ENCODE measurements at places on chromosomes 12 and 14.

DNA sequence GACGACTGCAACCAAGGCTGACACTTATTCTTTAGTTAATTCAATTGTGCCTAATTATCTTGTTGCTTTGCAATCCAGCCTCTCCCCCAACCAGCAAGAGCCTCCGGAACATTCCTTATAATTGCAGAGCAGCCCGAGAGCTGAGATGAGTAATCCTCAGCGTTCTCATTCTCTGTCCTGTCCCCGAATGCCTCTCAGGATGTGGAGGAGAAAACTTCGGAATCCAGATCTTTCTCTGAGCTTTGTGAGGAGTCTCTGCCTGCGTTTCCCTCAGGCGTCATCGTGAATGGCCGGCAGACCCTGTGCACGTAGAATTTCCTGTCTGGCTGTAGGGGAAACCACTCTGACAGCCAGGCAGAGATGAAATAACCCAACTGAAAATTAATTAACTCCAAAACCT lies 160.5 kb upstream of the DIO3 start:
- no peak for DNase-seq

DNA sequence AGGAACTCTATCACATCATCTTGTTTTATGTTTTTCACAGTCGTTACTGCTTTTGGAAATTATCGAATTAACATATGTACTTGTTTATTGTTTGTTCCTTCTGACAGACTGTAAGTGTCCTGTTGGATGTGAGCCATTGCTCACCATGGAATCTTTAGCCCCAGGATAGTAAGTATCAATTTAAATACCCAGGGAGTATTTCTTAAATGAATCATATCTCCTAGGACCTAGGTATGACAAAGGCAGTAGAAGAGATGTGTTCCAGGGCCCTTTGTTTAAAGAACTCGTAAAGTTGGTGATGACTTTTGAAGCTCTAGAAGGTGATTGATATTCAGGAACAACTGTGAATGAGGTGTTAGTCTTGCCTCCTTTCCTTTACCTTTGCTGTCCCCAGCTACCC lies 30.3 kb upstream of the STRAP start:
- DNase-seq: no peak

GRCh38 chr12:127162902-127163301 lies 1104.1 kb upstream of the TMEM132C start:
- no peak for DNase-seq

GRCh38 chr12:5524769-5525436 lies 93.0 kb downstream of the NTF3 start:
- no peak for DNase-seq

DNA sequence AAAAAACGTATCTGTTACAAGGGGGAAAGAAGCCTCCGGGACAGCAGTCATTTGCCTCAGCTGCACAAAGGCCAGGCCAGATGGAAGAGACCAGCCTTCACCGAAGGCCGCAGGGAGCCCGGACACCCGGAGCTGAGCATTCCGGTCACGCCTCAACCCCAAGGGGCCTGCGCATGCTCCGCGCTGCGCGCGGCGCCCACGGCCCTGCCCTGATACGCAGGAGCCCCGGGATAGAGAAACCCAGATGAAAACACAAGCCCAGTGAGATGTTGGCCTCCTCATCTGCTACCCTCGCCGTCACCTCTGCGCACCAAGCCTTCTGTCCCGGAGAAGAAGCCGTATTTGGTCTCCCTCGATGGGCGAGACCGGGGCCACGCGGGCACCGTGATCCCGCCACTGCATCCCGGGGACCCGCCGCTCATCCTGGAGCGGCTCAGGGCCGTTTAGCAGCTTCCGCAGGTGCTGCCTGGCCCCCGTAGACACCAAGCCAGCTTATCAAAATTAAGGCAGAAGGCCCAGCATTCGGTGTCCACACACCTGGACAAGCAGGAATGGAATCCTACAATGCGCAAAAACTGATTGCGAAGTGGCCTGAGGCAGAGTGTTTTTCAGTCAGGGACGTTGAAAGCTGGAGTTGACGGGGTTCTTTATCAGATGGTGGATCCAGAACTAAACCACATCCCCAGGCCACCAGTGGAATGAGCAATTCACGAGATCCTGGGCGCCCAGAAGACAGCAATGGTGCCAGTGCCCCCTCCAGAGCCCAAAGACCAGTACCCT lies 2.6 kb downstream of the OR8S1 start:
- DNase-seq: no peak

- DNase-seq: no peak
Observed at GRCh38 chr14:40682131-40682913, 924.4 kb upstream of the LRFN5 start.

- no peak for DNase-seq
Observed at GRCh38 chr12:15863984-15864383, 18.2 kb upstream of the STRAP start.

DNA sequence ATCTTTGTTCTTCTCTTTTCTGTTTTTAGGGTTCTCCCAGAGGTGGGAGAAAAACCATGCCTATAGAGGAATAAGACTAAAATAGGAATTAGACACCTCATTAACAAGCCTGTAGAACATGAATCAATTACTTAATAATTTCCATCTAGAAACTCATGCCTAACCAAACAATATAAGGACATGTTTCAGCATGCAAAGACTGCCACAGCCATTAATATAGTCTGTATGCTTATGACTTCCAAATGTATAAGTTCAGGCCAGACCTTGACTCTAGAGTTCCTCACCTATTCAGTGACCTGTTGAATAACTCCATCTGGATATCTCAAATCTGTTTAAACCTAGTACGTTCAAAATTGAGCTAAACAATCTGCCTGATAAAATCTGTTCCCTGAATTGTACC lies 304.6 kb downstream of the BMP4 start:
- DNase-seq: no peak

GRCh38 chr14:100015251-100015655 lies 50.0 kb upstream of the EVL start:
- no peak for DNase-seq

- no peak for DNase-seq
Observed at GRCh38 chr12:31249356-31249755, 76.6 kb downstream of the SINHCAF start.

DNA sequence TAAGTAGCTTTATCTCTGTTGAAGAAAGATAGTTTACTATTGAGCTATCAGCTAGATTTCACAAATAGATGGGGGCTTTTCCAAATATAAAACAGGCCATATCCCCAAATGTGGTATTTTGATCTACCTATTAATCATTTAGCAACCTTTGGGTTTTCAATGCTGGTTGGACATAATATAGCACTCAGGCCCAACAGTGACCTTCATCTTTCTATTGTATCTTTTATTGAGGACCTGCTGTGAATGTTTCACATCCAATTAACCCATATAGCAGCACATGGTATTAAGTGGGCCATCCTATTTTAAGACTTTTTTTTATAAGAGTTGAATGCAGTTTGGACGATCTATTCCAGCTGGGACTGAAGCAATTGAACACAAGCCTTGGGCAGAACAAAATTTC lies 10.0 kb upstream of the NR1H4 start:
- no peak for DNase-seq

Data from T-helper 1 cell (primary cell).